ENCODE measurements at places on chromosomes 3 and 15. TPM values are rescaled to one million over a fixed set of nuclear protein-coding genes. Genes with fewer than 3 reads are reported as not detected.

GRCh38 chr3:155863072-155863784 is 7.2 kb upstream of the GMPS start:
- no peak for DNase-seq

- DNase-seq, result peak; percentile 77
Observed at GRCh38 chr3:111072031-111072921, 660 bp downstream of the NECTIN3 start.

DNA sequence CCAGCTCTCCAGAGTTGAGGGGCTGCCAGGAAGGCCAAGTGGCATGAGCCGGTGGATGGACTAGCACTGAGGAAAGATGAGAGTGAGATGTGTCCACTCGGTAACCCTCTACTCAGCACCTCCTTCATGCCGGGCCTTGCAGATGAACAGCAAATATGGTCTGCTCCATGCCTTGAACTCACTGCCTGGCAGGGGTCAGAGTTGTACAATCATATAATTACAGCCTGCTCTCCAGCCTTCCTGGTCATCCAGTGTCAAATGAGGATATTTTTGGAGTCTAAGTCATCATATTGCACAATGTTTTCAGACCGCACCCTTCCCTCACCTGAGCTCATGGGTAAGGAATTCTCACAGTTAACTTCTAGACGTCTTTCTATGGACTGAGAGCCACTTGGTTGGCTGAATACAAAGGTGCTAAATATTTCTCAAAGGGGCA is 4.9 kb downstream of the MGLL start:
- no peak for DNase-seq

DNA sequence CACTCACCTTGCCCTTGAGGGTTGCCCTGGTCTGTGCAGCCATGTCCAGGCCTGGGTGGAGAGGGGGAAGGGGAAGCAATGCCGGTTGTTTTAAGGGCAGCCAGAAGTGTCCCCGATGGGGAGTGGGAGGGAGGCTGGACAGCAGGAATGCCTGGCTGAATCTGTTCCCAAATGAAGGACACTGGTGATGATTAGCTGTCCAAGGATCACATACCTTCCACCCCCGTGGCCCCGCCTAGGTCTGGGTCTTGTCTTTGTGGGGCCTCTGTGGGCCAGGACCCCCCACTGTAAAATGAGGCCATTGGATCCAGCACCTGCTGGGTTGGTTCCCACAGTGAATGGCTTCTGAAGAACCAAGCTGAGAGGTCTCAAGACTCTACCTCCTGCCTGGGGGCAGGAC is 71.4 kb downstream of the FBLN2 start:
- DNase-seq, result no peak

GRCh38 chr15:95843241-95843910 is 487.1 kb upstream of the NR2F2 start:
- DNase-seq, result no peak

COL6A6 gene
- total RNA-seq, result 0.07 TPM

Data from GM23338 (cell line).